Activated effector memory CD4-positive, alpha-beta T cell treated with Interleukin-2 at 50 U/mL for 16 hours (primary cell): ENCODE measurements at places on chromosomes 2 and 18.

DNA sequence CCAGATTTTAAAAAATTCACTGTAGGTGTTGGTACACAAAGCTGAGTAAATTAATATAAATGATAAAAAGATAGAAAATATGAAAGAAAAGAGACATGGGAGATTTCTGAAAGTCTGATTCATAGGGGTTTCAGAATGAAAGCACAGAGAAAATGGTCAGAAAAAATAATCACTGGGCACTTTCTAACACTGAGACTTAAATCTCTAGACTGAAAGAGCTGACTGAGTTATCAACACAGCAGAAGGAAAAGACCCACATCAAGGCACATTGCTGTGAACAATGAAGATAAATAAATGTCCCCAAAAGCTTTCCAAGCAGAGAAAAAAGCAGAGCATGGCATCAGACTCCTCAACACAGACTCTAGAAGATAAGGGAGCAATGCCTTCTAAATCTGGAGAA, 277.2 kb downstream of the BCL2 start:
- no peak for DNase-seq

- DNase-seq = no peak
These were observed 313.2 kb downstream of the PIK3C3 start for GRCh38 chr18:42268186-42268725.

- DNase-seq = no peak
These were observed 37.7 kb downstream of the SERTAD2 start for GRCh38 chr2:64615844-64616536.

DNA sequence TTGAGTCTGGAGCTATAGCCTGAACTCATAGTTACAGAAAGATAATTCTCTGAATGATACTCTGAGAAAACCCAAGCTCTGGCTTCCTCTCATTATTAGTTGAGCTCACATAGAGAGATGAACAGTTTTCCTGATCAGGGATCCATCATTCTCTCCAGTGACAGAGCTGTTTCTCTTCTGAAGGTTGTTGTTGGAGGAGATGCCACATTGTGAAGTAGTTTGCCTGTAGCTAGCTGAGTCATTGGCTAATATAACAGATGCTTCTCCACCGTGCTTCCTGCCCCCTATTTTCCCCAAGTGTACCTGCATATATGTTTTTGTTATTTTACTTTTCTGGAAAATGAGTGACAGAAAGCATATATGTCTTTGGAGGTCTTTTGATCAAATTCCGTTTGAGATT, 64.6 kb downstream of the OSBPL6 start:
- no peak for DNase-seq

GRCh38 chr2:170598067-170598395, 117.1 kb upstream of the SP5 start:
- DNase-seq = no peak

- no peak for DNase-seq
These were observed 63.6 kb upstream of the SH3RF3 start for GRCh38 chr2:109065391-109065734.

- DNase-seq = no peak
These were observed 135.5 kb downstream of the TMEFF2 start for GRCh38 chr2:192059266-192059665.

DNA sequence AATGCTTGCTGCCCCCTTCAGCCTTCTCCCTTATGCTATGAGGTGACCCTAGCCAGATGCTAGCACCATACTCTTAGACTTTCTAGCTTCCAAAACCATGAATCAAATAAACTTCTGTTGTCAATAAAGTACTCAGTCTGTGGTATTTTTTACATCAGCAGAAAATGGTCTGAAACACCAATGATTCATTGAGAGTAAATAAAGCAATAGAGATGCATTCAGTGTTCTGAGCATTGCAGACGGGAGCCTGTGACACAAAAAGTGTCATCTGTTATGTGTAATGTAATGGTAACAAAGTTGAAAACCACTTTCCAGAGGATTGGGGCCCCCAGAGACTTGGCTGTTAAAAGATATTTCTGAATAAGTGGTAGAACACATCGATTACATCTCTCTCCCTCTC, 758.0 kb upstream of the NRXN1 start:
- no peak for DNase-seq

DNA sequence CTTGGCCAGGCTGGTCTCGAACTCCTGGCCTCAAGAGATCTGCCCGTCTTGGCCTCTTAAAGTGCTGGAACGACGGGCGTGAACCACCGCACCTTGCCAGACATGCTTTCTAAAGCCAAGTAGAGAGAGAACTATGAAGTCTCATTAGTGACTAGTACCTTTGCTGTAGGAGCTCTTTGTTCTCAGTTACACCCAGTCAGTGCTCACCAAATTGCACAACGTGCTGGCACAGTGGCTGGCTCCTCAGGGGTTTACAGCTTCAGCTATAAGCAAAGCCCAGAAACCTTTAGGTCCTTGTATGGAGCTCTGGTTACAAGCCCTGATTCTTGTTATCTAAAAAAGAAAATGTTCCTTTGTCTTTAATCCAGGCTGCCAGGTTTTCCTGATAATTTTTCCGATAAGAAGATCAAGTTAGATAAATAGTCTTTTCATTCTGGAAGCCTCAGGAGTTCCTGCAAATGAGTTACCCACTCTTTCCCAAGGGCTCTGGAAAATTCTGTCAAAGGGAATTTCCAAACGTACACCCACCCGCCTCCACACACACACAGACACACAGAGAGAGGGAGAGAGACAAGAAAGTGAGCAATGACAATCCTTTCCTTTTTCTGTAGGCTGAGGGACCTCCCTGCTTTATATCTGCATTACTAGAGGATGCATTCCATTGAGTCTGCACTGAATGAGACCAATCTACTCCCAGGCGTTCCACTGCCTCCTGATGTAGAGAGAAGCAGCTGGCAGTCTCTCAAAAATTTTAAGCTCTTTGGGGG, 100.2 kb upstream of the CSRNP3 start:
- no peak for DNase-seq

GRCh38 chr2:42087137-42087856, 39.5 kb downstream of the PKDCC start:
- DNase-seq = no peak

DNA sequence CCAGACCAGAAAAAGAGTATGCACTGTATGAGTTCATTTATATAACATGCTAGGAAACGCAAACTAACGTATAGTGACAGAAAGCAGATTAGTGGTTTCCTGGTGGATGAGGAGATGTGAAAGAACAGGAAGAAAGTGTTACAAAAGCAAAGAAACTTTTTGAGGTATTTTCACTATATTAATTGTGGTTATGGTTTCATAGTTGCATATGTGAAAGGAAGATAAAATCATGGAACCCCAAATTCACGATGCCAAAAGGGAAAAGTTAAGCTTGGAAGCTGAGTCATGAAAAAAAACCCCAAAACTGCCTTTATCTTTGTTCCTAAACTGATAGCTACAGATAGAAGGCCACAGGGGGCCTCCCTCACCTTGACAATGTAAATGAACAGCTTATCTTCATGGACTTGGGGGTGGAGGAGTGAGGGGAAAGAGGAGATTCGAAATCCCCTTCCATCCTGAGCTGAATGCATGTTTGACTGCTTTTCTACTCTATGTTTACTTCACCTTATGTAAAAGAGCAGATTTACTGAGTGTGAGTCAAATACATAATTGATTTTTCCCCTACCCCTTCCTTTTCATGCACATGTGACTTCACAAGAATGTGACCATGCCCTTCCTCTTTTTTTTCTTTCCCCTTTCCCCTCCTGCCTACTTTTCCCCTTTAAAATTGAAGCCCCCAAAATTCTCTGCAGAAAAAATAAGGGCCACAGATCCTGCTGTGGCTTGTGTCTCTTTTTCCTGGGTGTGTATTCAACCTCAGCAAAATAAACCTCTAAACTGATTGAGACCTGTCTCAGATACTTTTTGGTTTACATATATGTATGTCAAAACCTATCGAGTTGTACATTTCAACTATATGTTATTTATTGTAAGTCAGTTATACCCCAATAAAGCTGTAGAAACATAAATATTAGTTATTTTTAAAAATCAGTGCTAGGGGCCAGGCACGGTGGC, 100.1 kb upstream of the TLK1 start:
- no peak for DNase-seq

GRCh38 chr2:228698963-228699362, 517.5 kb upstream of the SPHKAP start:
- DNase-seq = no peak

DNA sequence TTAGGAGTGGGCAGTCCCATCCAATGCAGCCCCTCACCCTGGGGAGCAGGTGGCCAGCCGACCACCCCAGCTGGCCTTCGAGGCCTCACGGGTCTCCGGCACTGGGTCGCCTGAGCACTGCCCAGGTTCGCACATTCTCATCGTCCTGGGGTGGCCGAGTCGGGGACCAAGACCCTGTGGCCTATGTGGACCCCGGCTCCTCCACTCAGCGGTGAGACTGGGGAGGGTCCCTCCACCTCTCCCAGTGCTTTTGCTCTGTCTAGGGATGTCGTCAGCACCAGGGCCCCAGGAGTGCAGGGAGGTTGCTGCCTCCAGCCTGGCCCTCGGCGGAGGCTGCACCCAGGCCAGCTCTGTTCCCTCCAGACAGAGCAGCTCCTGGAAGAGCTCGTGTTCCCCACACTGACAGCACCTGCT, 89.6 kb downstream of the TPO start:
- no peak for DNase-seq

GRCh38 chr2:45432406-45432805, 178.7 kb downstream of the SRBD1 start:
- no peak for DNase-seq

GRCh38 chr2:201621293-201621999, 21.9 kb downstream of the TMEM237 start:
- DNase-seq = no peak

- DNase-seq = no peak
These were observed 23.7 kb downstream of the ATOH8 start for GRCh38 chr2:85777441-85777861.

DNA sequence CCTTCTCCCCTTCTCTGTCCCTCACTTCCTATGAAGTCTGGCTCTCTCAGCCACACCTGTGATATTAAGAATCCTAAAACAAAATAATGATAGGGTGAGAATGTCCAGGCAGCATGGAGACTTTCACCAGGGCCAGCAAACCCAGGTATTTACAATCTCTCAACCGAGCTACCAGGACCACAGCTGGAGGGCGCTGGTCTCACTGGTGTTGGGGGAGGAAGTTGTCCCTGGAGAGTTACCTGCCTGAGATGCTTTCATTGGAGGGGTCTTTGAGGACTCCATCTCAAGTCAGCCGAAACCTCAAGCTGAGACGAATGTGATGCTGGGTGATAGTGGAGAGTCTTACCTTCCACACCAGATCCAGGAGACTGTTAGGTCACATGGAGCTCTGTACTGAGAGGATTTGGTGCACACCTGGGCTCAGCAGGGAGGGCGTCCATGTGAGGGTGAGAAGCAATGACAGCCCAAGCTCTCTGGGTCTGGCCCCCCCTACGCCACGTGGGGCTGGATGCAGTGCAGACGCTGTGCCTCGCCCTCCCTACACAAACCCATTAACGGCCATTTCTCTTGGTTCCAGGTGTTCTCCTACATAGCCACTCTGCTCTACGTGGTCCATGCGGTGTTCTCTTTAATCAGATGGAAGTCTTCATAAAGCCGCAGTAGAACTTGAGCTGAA, 27.4 kb downstream of the MAL start:
- no peak for DNase-seq

DNA sequence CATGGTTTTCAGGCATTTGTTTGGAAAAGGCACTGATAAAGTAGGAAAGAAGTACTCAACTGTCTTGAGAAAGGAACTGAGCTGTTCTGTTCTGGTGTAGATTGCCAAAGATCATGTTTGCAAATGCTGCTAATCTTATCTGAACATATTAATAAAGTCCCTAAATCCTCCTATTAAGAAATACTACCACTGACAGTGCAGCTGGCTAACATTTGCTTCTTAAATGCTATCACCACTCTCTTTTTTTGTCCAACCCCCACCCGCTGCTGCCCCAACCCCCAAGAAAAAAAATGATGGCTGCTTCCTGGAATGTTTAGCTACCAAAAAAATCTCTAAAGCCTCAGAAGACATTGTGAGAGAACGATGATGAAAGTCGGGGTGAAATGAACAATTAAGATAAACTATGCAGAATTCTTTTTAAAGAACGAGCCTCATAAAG, 130.7 kb downstream of the CCBE1 start:
- DNase-seq = no peak
